Hepatocyte (in vitro differentiated cells): ENCODE measurements at places on chromosomes 1 and 21. TPM values are rescaled to one million over a fixed set of nuclear protein-coding genes. Genes with fewer than 3 reads are reported as not detected.

Gene CYP4X1
- 0.97 and 1.7 TPM in 2 replicates for total RNA-seq

Gene USP16
- 30.7 and 35.8 TPM in 2 replicates for total RNA-seq

Gene MRPS6
- total RNA-seq = 54.9 and 72.3 TPM in 2 replicates

DNA sequence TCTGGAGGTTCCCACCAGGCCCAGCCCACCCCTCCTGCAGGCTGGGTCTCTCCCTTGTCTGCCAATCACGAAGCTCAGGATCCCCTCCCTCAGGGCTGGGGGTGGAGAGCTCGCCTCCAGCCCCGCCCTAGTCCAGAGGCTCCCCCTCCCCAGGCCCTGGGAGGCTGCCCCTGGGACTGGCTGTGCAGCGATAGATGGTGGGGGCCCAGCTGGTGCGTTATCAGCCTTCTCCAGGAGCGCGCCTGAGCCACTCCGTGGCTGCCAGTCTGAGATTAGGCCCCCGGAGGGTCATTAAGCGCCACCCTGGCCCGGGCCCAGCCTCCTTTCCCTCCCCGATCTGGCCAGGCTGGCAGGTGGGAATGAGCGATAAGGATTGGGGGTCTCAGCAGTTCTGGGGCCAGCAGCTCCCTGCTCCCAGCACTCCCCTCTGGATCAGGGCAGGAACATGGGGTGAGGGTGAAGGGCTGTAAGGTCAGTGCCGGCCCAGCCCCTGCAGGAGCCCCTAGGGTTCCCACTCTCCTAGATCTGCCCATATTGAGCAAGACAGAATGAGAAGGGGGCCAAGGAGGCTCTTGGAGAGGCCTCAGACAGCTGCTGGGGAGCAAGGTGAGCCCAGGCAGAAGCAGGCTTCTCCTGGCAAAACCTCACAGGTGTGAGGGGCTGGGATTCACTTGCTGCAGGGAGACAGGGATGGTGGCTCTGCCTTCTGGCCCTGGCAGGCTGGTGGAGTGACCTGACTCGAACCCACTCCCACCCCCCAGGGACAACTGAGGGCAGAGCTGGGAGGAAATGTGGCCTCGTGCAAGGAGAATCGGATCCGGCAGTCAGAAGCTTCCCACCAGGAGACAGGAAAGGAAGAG is 8.5 kb downstream of the PDZK1IP1 start:
- peaks cover 10% of the 10 kb centered on the region for H3K4me1 ChIP-seq
- H3K27ac ChIP-seq = no peak overlapping the region
- H3K27me3 ChIP-seq = no peaks in the 10 kb centered on the region

DNA sequence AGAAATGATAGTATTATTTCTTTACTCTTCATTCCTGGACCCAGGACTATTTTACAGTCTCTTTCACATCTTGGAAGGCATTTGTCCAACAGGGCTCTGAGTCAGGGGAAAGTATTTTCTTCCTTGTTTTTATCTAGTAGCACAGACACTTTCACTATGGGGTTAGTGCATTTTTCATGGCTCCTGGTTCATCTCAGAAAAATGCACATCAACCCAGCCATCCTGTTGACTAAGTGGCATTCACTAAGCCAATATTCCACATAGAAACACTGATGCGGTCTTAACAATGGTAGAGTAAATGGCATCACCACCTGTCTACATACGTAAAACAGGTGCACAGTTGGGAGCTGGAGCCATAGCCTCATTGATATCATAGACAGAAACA is 87.4 kb upstream of the C1orf21 start:
- H3K36me3 ChIP-seq = no peaks in the 10 kb centered on the region
- H3K27me3 ChIP-seq = no peaks in the 10 kb centered on the region
- DNase-seq = no peak
- H3K4me3 ChIP-seq = no peak overlapping the region

DNA sequence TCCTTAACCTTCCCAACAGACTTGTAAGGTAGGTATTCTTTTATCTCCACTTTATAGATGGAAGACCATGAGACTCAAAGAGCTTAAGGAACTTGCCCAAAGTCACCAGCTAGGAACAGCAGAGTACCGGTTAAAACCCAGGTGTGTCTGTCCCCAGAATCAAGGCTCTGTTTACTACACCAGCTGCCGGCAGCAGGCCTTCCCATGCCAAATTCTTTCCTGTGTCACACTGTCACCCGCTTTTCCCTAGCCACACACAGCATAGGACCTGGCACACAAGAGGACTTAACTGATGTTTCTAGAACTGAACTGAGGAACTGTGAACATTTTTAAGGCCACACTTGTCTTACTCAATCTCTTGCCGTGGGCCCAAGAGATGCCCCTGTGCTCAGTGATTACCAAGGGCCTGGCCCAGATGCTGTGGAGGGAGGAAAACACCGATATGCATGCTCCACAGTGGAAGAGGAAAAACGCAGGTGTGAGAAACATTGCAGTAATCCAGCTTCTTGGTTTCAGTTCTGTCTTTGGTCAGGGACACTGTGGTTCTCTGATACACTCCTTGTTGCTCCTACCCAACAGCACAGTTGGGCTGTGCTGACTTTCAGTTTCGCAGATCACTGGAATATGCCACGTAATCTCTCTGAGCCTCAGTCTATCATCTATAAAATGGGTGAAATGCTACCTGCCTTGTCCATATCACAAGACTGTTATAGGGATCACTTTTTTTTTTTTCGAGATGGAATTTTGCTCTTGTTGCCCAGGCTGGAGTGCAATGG is 13.9 kb upstream of the LY9 start:
- H3K4me1 ChIP-seq = peaks cover 14% of the 10 kb centered on the region
- no peaks in the 10 kb centered on the region for H3K36me3 ChIP-seq
- no peaks in the 10 kb centered on the region for H3K27me3 ChIP-seq
- H3K27ac ChIP-seq = peak overlapping the region; percentile 88

DNA sequence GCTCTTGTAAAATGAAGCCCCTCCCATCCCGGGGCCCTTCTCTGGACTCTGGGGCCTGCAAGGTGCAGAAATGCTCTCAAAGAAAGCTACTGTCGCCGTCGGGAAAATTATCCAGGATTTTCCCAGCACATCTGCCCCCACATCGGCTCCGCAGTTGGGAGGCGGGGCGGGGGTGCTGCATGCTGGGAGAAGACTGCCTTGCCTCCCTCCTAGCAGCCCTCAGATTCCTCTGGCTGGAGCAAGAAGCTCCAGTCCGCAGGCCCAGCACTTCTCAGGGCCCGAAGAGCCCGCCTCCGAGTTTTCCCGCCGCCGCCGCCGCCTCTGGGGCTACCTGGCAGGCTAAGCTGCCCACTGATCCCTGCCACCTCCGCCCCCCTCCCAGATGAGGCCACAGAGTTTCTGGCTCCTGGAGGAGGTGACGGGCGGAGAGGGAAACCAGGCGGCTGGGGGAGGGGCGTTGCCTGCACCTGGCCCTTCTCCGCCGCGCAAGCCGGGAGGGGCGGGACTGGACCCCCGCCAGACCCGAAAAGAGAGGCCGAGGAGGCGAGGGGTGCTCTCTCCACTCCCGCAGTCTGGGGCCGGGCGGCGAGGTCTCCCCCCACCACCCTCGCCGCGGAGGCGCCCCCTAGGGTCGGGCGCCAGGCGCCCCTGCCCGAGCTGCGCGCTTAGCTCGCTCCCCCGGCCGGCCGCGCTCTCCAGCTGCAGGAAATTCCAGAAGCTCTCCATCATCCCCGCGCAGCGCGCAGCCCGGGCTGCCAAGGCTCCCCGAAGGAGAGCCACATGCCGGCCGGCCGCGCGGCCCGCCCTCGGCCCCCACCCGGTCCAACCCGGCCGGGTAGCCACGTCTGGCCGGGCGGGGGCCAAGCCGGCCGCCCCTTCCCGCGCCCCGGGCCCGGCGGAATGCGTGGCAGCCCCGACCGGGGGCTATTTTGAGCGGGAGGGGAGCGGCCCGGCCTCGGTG is 28.8 kb downstream of the AHDC1 start:
- H3K4me1 ChIP-seq = peaks cover 77% of the 10 kb centered on the region
- peak; percentile 88 for DNase-seq

DNA sequence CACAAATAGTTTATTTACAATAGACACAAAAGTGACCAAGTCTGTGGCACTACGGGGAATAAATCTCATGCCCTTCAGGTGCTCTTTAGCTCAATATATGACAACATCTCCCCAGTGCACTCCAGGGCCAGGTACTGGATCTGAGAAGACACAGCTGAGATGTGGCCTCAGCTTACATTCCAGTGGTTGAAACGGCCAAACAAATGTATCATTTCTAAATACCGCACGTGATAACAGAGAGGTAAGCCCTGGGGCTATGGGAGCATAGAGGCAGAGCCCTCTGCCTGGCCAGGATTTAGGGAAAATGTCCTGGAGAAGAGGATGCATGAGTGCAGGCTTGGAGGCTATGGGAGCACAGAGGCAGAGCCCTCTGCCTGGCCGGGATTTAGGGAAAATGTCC is 630.5 kb downstream of the SMYD3 start:
- H3K27ac ChIP-seq = peak overlapping the region; percentile 90
- H3K36me3 ChIP-seq = no peaks in the 10 kb centered on the region

- H3K36me3 ChIP-seq = no peaks in the 10 kb centered on the region
- H3K27me3 ChIP-seq = no peaks in the 10 kb centered on the region
- H3K4me3 ChIP-seq = no peak overlapping the region
- DNase-seq = peak; percentile 80
- peak overlapping the region; percentile 20 for H3K27ac ChIP-seq
These were observed 10.4 kb downstream of the EMC1 start for GRCh38 chr1:19240673-19241538.

DNA sequence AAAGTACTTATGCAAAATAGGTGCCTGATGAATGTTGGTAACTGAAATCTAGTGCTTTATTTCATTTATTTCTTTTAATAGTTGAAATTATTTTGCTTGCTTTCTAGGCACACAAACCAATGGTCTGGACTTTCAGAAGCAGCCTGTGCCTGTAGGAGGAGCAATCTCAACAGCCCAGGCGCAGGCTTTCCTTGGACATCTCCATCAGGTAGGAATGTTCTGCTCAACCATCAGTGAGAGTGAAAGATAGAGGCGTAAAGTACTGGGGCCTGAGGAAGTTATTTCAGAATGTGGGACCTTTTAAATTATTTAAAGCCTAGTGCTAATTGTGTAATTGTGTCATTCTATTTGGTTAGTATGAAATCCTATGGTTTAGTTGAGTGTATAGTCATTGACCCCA is 144.7 kb downstream of the POU2F1 start:
- no peaks in the 10 kb centered on the region for H3K36me3 ChIP-seq
- no peaks in the 10 kb centered on the region for H3K4me1 ChIP-seq
- H3K4me3 ChIP-seq = no peak overlapping the region
- no peak for DNase-seq
- no peaks in the 10 kb centered on the region for H3K27me3 ChIP-seq
- no peak overlapping the region for H3K27ac ChIP-seq

- H3K36me3 ChIP-seq = no peaks in the 10 kb centered on the region
- H3K27ac ChIP-seq = no peak overlapping the region
- DNase-seq = no peak
- H3K4me3 ChIP-seq = no peak overlapping the region
- H3K4me1 ChIP-seq = no peaks in the 10 kb centered on the region
These were observed 14.9 kb downstream of the TTC34 start for GRCh38 chr1:2786329-2787162.

- DNase-seq = no peak
- no peak overlapping the region for H3K27ac ChIP-seq
- no peak overlapping the region for H3K4me3 ChIP-seq
- no peaks in the 10 kb centered on the region for H3K27me3 ChIP-seq
- H3K36me3 ChIP-seq = no peaks in the 10 kb centered on the region
- no peaks in the 10 kb centered on the region for H3K4me1 ChIP-seq
These were observed 292.8 kb downstream of the HMCN1 start for GRCh38 chr1:186026946-186027345.
